D721Med (cell line): ENCODE measurements at places on chromosomes 2 and 18.

DNA sequence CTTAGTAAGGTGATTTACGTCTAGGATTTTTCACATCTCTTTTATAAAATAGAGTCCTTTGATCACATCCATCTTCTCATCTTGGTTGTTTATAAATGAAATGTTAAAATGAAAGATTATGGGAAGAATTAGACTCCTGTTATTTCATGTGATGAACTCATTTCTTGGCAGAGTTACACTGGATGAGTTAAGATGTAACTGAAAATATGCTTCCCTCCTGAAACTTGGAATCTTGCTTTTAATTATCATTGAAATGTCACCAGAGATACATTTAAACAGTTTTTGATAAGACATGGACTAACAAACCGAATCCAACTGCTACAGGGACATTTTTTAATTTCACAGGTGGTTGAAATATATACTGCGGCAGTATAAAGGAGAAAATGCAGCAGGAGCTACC lies 274.0 kb downstream of the DLGAP1 start:
- no peak for DNase-seq

DNA sequence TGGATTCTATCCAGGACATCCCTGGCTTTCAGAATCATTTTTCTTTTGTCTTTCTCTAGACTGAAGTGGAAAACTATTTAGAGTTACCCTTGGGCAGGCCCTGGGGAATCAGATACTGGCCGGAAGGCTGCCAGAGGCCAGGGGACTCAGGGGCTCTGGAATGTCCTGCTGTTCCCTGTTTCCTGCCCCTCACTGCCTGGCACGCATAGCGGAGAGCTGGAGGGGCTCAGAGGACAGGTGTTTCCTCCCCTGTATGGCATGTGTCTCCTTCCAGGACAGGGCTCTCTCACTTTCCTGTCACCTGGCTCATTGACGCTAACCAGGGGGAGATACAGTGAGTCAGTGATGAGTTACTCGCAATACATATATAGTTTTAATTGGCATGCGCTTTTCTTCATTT lies 38.8 kb downstream of the DYSF start:
- no peak for DNase-seq

DNA sequence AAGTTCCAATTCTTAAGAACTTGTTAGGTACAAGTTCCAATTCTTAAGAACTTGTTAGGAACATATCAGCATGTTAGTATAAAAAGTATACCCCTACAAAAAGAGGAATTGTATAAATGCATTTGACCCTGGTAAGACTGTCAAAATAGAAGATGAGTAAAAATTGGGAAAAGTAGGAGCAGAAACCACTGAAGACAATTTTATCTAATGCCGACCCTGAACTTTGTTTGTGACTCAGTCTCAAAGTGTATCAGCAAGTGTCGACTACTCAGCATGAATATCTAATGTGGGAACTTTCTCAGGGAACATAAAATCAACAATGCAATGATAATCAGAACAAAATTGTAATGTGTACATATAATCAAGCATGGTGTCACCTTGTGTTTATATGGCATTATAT lies 583 bp upstream of the CD226 start:
- DNase-seq: no peak

DNA sequence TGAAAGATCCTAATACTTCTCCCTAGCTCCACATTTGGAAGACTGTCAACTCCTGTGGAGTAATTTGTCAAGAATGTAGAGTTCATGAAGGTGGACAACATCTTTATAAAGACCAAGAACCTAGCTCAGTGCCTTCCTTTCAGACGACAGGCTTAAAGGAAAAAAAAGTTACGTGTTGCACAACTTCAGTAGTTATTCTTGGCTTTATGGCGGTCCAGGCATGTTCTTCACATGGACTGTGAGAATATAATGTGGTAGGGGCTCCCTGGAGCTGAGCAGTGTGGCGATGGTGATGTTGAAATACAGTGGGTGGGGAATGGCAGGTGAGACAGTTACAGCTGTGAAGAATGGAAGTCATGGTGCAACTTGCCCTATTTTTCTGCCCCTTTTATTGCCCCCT lies 3.9 kb downstream of the TAF1B start:
- DNase-seq: no peak

- no peak for DNase-seq
Measured at GRCh38 chr2:101679801-101680487, 17.6 kb upstream of the MAP4K4 start.

DNA sequence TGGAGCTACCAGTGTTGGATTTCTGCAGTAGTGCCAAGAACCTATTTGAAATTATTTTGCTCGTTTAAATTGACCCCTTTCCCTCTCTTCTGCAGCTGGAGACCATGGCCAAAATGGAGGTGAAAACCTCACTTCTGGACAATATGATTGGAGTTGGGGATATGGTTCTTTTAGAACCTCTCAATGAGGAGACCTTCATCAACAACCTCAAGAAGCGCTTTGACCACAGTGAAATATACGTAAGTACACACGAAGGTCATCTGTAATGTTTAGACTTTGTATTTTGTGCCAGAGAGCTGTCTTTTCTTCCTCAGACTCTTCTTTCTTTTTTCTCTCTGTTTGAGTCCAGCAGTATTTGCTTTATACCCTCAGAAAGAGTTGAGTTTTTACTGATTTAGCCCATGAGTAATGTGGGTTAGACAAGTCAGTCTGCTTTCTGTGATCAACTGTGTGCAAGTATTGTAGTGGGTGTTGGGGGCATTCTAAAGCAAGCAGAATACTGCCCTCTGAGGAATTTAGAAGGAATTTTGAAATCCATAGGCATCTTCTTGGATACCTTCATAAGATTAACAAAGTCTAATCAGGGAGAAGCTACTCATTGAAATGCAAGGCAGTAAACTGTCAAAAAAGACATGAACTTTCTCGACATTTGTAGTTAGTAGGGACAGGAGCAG lies 31.7 kb downstream of the MYO1B start:
- DNase-seq: no peak

GRCh38 chr2:16330571-16330970 lies 335.1 kb downstream of the CYRIA start:
- no peak for DNase-seq

DNA sequence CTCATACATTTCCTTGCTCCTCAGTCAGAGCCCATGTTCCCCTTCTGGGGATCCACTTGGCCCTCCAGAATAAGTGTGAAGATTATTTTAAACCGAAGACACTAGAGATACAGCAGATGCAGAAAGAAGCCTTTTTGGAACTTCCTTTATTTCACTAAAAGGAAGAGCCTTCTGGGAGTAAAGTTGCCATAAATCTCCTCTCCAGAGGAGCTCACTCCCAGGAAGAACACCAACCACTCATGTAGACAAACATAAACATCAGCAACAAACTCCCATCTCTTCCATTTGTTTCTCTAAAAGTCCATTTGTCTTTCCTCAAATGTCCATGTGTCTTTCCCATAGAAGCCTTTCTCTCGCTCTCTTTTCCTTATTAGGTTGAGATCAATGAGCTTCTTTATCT lies 62.4 kb upstream of the MSH6 start:
- DNase-seq: no peak

DNA sequence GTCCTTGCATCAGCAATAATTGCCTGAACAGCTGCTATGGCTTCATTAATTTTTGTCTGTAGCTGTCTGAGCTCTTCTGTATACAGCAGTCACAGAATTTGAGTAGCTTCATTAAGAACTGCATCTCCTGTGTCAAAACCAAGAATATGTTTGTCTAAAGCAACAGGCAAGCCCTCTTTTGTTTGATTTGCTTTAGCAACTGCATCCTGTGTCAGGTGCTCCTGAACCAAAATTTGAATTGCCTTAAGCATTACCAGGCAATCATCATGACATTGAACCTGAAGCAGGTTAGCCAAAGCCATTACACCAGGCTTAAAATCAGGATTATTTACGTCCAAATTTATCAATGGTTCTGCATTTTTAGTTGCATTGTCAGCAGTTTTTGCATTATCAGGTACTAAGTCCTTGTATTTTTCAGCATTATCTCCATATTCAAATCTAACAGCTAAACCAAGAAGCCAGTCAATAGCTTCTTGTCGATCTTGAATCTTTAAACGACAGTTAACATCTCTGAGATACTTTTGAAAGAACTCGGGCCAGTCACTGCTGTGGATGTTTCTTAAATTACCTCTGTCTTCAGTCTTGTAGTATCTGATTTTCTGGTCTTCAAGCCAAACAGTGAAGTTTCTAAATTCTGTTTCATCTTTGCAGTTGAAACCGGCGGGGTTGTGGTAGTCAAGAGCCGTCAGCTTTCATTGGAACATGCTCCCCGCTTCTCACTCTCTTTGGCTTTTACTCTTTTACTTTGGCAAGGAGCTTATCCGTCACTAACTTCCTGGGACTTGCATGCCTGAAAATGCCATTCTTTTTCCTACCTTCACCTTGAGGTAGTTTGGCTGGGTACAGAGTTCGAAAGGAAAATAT lies 42.2 kb downstream of the MERTK start:
- DNase-seq: no peak

- no peak for DNase-seq
Measured at GRCh38 chr2:106197878-106198277, 3.8 kb upstream of the UXS1 start.

DNA sequence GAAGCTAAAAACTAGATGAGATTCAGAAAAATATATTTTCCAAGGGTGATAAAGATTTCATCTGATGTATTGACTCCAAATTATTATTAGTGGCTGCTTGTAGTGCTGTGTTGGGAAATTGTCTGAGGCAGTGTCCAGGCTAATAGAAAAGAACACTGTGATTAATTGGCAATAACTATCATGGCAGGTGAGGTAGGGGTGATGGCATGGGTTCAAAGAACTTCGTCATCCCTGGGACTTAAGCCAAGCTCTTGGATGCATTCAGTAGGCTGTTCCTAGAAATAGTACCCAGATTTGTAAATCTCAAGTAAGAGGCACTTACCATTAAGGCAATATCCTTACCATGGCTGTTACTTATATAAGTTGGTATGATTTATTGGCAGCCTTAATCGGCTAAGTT lies 13.2 kb upstream of the RAPGEF4 start:
- DNase-seq: no peak

DNA sequence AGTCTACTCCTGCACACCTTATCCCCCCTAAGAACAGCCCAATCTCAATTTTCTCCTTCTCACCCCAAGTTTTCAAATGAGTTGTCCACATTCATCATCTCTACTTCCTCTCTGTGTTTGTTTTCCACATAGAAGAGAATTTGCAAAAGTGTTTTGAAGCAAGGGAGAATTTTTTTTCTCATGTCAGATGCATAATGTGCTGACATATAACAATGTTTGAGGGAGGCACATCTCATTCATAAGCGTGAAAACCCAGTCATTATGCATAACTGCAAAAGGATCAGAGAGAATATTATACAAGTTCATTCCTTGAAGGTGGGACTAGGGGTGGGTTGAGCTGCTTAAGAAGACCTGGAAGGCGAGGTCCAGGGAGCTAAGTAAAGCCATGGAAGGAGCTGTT lies 80.8 kb upstream of the SLC1A4 start:
- DNase-seq: no peak

GRCh38 chr2:225002656-225003045 lies 39.6 kb downstream of the DOCK10 start:
- no peak for DNase-seq

DNA sequence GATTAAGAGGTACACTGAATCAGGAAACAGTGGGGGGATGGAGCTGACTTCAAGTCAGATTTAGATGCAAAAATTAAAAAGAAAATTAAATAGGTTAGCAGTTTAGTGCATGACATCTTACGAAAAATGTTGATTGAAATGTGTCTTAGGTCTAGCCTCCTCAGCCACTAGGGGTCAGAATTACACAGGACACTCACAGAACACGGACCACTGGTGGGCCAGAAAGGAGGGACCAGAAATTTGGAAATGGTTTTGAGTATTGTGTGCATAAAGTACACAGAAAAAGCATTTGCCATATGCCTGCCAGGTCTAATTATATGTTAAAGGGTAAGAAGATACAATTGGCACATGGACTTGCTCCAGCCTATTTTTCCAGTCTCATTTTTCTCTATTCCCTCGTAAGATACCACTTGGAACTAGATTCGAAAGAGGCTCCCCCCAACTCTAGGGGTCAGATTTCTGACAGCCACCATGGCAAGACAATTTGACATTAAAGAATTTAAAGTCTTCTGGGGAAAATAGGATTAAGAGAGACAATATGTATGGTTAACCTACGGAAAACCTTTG lies 550.2 kb upstream of the SETBP1 start:
- no peak for DNase-seq
